Effector memory CD4-positive, alpha-beta T cell (primary cell): ENCODE measurements at places on chromosomes 4 and X.

GRCh38 chrX:47664737-47665136 is 5.8 kb upstream of the UXT start:
- no peak for DNase-seq

DNA sequence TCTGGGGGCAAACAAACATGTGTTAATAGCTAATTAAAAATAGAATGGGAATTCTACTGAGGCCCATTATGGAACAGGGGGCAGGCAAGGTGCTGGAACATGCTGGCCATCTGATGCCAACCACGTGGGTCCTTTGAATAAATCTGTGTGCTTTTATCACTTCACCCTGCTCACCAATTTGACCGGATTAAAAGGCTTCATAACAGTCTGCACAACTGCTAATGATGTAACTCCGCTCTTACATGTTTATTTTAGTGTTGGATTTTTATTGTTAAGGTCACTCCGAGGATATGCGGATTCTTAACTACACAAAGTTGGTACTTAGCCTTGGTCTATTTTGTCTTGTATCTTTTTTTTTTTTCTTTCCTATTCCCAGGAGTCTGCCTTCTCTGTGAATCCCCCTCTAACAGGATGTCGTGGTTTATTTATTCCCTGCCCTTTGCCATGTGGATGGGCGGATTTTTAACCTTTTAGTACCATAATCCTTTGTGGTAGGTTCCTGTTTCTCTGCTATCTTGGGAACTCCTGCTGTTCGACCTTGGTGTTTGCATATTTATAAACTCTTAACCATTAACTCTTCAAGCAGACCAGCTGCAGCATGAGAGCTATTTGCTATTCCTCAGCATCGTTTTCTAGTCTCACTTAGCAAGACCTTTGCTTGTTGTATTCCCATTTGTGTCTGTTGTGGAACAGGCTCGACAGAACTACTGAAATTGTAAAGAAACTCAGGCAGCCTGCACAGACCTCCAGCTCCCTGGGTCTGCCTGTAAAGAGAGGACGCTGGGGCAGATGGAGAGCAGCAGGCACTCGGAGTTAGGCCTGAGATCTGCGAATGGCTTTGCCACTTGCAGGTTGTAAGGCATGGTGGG is 38.0 kb downstream of the TRIM2 start:
- no peak for DNase-seq

- DNase-seq, result no peak
Observed at GRCh38 chrX:3712870-3713224, 602 bp downstream of the PRKX start.

- DNase-seq, result no peak
Observed at GRCh38 chrX:94695910-94696309, 1021.9 kb downstream of the FAM133A start.

GRCh38 chrX:154369449-154370299 is 4.8 kb downstream of the FLNA start:
- peak; percentile 75 for DNase-seq

DNA sequence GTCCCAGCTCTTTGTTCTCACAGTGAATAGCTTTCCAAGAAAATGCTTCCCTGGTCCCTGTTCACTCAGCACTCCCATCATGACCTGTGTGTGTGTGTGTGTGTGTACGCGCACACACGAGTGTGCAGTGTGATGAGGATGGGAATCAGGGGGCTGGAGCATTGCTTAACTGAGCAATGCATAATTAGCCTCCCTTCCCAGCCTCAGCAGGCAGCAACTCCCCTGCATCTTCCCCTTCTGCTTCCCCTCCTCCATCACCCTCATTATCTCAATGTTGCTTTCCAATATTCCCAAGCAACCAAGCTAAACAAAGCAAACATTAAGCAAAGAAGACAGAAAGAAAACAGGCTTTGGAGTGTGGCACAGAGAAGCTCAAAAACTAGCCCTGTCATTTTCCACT is 137.0 kb downstream of the RBM47 start:
- no peak for DNase-seq

GRCh38 chr4:128358913-128359279 is 71.3 kb upstream of the PGRMC2 start:
- DNase-seq, result no peak

GRCh38 chr4:40669504-40669903 is 39.8 kb upstream of the RBM47 start:
- DNase-seq, result no peak

- no peak for DNase-seq
Observed at GRCh38 chr4:24278693-24279092, 305.7 kb downstream of the DHX15 start.

DNA sequence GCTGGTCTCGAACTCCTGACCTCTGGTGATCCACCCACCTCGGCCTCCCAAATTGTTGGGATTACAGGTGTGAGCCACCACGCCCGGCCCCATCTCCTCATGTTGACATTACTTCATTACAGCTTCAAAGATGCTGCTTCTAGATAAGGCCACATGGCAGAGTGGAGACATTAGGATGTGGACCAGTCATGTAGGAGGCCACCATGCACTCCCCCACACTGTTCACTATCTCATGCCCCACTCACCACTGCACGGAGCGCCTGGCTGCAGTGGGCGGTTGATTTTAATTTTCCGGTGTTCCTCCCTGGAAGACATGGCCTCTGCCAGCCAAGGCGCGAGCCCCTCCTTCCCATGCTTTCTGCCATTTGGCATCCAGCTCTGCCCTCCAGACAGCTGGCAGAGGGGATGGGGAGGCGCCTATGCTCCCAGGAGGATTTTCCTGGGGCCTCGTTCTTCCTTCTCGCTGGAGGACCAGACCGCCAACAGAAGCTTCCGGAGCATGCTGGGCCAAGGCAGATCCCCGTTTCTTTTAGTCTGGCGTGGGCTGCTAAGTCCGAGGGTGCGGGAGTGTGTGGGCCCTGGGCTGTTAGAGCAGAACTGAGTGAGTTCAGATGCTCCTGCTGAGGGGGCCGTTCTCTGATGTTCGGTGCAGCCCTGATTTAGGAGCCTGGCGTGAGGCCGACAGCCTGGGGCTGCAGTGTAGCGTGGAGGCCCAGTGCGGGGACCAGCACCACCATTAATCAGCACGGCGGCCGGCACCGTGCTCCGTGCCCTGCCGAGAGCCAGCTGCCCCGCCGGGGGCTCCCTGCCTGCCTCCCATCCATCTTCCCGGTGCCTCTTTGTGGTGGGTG is 93.1 kb downstream of the SORCS2 start:
- no peak for DNase-seq

- no peak for DNase-seq
Observed at GRCh38 chrX:129058405-129058804, 464.9 kb downstream of the SMARCA1 start.

DNA sequence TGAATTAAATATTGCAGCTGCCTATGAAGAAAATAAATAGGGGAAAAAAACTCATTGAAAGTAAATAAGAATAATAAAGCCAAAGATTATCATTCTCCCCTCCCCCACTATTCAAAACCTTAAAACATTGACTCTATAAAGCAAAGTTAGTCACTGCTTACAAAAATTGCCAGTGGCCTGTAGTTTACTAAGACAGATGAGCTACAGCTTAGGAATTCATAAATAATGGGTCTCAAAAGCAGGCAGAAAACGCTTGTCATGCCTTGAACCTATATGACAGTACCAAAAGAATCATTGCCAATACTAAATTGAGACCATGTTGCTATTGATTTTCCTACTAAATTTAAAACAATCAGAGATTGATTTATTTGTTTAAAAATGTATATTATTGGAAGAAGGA is 78.9 kb downstream of the SLC10A7 start:
- DNase-seq, result no peak

DNA sequence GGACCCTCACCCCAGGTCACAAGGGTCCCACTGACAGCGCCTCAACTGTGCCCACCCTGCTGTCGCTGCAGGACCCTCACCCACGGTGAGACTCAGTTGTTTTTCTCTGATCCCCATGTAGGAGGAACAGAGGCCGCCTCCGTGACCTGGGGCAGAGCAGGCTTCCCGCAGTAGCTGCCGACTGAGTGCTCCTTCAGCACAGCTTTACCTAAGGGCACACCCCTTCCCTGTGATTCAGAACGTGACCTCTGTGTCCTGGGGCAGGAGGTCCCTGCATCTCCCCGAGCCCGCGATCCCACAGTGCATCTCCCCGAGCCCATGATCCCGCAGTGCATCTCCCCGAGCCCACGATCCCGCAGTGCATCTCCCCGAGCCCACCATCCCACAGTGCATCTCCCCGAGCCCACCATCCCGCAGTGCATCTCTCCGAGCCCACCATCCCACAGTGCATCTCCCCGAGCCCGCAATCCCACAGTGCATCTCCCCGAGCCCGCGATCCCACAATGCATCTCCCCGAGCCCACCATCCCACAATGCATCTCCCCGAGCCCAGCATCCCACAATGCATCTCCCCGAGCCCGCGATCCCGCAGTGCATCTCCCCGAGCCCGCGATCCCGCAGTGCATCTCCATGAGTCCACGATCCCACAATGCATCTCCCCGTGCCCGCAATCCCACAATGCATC is 23.6 kb downstream of the PPP2R3B start:
- no peak for DNase-seq

- no peak for DNase-seq
Observed at GRCh38 chr4:85478576-85478975, 3.6 kb downstream of the ARHGAP24 start.

- no peak for DNase-seq
Observed at GRCh38 chrX:43595931-43596330, 60.2 kb upstream of the MAOA start.

- no peak for DNase-seq
Observed at GRCh38 chr4:102535398-102536082, 34.4 kb downstream of the NFKB1 start.

DNA sequence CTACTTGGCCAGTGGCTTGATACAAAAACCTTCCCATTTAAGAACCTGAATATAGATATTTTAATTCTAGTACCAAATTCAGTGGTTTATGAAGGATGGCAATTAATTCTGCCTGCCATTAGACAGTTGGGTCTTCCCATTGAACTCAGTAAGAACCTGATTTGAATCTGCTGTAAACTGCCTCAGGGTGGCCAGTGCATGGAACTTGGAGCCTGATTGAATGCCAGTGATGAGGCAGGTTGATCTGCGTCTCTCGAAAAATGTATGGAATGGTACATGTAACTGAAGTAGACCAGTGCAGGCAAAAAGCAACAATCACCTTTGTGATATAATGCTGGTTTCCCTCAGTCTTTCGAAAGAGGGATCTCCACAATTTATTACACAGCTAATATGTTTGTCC is 421.4 kb downstream of the TMA16 start:
- DNase-seq, result no peak

DNA sequence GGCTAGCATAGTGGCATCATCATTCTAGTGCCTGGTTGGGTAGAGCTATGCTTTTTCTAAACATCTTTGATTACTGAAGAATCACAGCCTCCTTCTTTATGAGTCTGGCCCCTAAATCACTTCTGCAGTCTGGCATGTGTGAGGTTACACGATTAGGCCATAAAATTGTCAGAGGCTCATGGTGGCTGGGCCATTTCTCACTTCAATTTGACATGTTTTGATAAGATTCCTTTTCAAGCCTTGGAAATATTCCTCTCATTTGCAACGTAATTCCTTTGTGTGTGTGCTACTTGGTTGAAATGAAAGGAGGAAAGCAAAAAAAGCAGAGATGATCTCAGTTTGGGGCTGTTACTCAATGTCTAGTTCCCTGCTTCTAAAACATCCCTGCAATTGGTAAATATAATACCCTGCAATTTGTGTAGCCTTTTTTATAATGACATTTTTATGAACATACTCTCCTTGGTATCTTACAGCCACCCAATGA is 6.2 kb downstream of the CCKAR start:
- no peak for DNase-seq

DNA sequence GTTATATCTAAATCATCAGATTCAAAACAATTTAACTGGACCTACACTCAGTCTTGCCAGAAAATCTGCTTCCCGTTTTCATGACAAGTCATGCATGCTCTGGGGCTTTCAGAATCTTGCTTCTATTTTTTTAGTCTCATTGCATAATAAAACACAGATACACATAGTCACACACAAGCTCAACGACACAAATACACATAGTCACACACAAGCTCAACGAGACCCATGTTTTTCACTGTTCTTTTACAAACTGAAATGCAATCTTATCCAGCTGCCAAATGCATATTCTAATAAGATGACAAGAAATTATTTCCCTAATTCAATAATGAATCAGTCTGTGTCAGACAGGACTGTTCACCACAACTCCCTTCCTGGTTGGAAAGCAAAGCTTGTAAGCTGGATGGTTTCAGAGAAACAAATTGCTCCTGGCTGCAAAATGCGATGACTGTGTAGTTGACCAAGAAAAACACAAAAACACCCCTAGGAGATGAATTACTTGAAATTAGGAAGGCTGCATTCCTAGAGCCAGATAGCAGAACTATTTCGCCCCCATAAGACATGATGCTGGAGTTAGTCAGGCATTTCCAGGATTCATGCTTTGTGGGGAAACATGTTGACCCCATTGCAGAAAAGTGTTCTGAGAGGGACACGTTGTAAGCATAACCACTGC is 208.7 kb downstream of the CHIC2 start:
- no peak for DNase-seq

GRCh38 chr4:53479736-53480525 is 102.5 kb downstream of the FIP1L1 start:
- no peak for DNase-seq

DNA sequence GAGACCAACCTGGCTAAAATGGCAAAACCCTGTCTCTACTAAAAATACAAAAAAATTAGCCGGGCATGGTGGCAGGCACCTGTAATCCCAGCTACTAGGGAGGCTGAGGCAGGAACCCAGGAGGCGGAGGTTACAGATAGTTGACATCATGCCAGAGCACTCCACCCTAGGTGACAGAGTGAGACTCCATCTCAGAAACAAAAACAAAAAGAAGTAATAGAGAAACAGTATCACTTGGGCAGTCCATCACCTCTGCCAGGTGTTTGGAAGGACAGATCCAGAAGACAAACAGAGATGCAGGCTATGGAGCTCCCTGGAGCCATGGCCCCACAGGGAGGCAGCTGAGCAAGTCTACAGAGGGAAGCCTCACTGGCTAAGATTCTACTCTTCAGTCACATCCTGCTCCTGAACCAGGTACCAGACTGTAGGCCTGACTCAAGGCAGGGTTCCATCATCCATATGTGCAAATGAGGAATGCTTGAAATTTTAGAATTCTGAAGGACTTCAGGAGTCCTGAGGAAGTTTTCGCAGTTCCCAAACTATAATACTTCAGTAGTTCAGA is 81.4 kb upstream of the CPEB2 start:
- no peak for DNase-seq

- no peak for DNase-seq
Observed at GRCh38 chrX:103373581-103373980, 2.8 kb upstream of the BEX3 start.

- DNase-seq, result no peak
Observed at GRCh38 chr4:168487282-168488035, 7.2 kb upstream of the DDX60L start.

DNA sequence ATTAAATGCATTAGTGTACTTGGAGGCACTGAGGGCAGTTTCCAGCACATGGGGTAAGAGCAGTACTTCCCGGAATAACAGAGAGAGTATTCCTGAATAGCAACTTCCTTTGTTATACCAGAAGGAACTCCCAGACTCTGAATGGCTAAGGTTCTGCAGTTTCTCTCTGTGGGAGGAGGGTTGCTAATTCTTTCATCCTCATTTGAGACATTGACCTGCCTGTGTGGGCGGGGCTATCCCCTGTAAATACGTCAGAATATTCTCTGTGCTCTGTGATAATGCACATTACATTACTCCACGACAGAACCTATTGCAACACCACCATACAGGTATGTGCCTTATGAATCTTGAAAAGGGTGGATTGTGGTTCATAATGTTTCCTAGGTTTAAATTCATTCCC is 52.7 kb downstream of the SPINK2 start:
- DNase-seq, result no peak

GRCh38 chr4:26337612-26338011 is 16.8 kb downstream of the RBPJ start:
- no peak for DNase-seq

- no peak for DNase-seq
Observed at GRCh38 chr4:149574971-149575370, 240.7 kb downstream of the IQCM start.
